Stimulated activated memory B cell treated with anti-CD40 and anti-IgM and Interleukin-4, amounts not matched to agents 10 μg/mL and 1 μg/mL and 100 μg/mL, for 72 hours (primary cell): ENCODE measurements at places on chromosomes 11 and 22.
A peak's percentile ranks its signal among the peaks of the same experiment; 100 is the strongest.

- no peak for ATAC-seq
Observed at GRCh38 chr11:123065621-123066020, 3.7 kb upstream of the HSPA8 start.

GRCh38 chr11:118885831-118886565 is 2.3 kb downstream of the CXCR5 start:
- ATAC-seq, result no peak

DNA sequence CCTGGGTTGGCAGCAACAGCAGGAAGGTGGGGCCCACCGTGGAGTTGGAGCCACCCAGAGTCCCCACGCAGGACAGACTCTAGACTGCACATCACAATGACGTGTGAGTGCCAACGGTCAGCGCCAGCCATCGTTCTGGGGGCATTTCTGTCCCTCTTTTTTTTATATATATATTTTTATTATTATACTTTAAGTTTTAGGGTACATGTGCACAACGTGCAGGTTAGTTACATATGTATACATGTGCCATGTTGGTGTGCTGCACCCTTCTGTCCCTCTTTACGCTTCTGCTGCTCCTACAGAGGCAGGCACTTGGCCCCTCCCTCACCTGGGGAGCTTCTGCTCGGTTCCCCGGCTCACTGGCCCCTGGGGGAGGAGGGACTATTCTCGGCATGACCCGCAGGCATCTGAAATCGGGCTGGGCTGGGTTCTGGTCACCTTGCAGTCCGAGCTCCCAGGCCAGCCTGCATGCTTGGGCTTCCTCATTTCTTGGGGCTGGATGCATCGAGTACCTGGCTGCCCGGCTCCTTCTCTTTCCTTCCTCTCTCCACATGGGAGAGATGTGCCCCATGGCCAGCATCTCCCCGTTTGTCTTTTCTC is 787.4 kb downstream of the TBC1D22A start:
- no peak for ATAC-seq

- ATAC-seq, result peak; percentile 83
Observed at GRCh38 chr11:17063171-17064002, 14.1 kb downstream of the RPS13 start.

GRCh38 chr11:46240861-46241260 is 36.6 kb upstream of the CREB3L1 start:
- no peak for ATAC-seq

GRCh38 chr11:104091281-104092096 is 55.0 kb downstream of the DDI1 start:
- no peak for ATAC-seq

- no peak for ATAC-seq
Observed at GRCh38 chr11:96107143-96107824, 183.4 kb upstream of the MTMR2 start.

DNA sequence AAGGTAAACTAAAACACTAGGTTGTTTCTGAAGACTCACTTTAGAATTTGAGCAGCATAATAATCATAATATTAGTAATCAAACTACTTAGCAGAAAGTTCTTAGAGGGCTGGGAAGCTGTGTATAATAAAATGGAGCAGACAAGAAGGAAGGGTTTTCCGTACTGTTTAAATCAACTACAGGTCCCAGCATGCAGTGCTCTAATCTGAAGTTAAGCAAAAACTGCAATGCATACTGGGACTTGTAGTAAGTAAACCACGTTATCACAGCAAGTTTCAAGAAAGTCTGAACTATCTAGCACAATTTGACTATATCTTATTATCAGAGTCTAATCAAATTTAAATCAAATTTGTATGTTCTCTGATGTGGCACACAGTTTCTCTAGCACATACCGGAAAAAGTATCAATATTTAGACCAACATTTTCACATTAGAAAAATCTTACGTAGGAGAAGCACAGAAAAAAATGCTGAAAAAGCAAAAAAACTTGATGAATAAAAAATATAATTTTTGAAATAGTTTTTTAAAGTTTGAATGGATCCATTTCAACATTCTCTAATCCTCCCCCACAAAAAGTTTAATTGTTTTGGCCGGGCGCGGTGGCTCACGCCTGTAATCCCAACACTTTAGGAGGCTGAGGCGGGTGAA is 8.2 kb downstream of the PHF21A start:
- peak; percentile 87 for ATAC-seq

DNA sequence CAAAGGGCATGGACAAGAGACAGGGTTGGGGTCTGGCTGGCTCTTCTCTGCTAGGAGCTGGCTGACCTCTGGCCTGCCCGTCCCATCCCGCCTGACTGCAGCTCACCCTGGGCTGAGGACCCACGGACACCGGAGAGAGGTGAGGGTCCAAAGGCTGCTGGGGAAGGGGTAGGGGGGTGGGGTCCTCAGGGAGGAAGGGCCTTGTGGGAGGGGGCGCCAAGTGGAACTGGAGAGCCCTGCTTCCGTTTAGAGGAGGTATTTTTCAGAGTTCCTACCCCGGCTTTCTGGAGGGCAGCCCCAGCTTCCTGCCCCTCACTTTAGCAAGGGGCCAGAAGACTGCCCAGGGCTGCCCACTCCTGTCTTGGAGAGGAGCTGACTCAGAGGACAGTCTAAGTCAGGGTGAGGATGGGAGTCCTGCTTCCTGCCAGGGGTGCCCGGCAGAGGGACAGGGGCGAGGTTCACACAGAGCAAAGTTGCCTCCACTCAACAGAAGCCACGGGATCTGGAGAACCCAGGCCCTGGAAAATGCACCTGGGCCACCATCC is 7.1 kb downstream of the LARGE2 start:
- ATAC-seq, result peak; percentile 4

- no peak for ATAC-seq
Observed at GRCh38 chr11:71086687-71087258, 165.6 kb downstream of the SHANK2 start.

DNA sequence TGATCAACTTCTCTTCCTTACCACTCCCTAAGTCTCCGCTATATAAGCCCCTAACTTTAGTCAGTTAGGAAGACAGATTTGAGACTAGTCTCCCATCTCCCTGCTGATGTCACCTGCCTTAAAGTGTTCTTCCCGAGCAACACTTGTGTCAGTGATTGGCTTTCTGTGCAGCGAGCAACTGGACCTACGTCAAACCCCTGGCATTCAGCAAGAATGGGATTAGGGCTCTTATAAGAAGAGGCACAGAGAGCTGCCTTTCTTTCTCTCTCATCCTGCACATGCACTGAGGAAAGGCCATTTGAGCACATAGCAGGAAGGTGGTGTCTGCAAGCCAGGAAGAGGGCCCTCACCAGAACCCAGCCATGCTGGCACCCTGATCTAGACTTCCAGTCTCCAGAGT is 116.6 kb upstream of the THY1 start:
- ATAC-seq, result no peak

DNA sequence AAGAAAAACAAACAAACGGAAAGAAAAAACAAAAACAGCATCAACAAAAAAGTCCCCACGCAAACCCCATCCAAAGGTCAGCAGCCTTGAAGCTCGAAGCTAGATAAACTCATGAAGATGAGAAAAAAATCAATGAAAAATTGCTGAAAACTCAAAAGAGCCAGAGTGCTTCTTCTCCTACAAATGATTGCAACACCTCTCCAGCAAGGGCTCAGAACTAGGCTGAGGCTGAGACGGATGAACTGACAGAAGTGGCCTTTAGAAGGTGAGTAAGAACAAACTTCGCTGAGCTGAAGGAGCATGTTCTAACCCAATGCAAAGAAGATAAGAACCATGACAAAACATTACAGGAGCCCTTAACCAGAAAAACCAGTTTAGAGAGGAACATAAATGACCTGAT is 18.4 kb upstream of the FTH1 start:
- no peak for ATAC-seq

DNA sequence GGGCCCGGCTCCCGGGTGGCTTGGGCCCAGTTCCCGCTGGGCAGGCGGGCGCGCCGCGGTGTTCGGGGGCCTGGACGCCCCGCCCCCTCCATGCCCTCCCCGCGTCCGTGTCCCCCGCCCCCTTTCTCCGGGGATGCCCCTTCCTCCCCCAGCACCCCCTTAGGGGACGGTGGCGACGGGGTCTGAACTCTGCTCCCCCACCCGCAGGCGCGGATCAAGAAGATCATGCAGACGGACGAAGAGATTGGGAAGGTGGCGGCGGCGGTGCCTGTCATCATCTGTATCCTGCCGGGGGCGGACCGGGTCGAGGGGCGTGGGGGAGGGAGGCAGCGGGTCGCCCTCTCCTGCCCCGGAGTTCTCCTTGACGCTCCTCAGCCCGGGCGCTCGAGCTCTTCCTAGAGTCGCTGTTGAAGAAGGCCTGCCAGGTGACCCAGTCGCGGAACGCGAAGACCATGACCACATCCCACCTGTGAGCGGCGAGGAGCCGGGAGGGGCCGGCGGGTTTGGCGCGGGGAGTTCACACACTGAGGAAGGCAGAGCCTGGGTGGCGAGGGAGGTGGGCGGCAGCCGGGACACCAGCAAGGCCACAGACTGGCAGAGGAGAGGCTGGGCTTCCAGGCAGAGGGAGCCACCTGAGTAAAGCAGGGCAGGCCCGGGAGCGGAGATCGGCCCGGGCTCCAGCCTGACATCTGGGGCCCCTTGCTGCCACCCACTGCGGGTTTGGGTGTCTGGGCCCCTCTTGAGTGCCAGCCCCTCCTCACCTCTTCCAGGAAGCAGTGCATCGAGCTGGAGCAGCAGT is 546 bp downstream of the DRAP1 start:
- ATAC-seq, result peak; percentile 73

- ATAC-seq, result no peak
Observed at GRCh38 chr11:1926156-1927025, 6.9 kb downstream of the TNNT3 start.

DNA sequence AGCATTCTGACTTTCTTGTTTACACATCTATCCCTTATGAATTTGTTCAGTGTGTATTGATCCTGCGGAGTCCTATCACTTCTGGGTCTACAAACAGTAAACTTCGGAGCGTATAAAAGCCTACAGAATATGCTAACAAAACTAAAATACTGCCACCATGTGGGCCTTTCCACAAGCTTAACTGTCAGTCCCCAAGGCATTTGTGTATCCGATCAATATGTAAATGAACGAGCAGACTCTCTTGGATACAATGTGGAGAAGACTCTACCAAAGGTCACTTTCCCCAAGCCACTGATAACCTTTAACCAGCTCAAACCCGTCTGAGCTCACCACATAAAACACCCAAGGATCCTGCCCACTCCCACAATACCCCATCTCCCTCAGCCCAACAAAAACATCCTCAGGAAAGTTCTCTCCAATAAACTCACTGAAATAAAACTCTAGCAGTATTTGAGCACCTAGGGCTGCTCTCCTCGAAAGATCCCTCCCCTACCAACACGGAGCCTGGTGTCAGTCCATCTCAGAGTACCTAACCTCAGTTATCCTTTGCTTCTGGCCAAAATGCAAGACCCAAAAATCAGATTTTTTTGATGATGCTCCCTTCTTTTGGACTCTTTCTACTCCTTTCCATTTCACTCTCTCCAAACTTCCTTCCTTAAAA is 17.8 kb downstream of the ADA2 start:
- no peak for ATAC-seq

- ATAC-seq, result no peak
Observed at GRCh38 chr11:107916671-107917241, 11.5 kb upstream of the RAB39A start.

GRCh38 chr11:120185706-120186455 is 25.0 kb upstream of the OAF start:
- no peak for ATAC-seq

DNA sequence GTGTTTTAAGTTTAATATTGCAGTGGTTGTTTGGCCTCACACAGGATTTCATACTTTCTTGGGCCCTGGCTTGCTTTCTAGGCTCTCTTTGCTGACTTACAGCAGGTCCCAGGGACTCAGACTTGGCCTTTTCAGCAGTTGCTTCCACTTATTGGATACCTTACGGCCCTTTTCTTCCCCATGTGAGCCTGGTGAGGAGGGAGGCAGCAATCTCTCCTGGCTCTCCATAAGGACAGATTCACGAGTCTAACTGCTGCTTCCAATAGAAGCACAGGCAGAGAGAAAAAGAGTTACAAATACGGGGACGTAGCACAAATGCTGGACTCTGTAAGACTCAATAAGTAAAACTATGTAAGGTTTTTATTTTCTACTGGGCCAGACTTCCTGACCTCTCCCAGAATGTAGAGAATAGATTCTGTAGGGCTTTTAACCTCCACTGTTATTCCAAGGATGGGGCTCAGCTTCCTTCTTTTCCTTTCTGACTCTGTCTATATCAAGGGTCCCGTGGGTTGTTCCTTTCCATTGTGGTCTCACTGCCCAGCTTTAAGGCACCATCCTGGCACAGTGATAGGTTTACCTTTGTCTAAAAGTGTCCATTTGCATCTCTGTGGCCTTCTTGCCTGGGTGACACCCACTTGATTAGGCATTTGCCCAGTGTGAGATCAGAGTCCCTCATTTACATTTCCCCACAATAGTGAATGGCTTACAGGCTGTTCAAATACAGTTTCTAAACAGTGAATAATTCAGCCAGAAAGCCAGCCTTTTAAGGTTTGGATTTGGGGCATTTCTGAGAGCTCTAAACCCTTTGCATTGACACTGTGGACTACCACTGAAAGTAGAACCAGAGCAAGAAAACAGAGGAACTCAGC is 92.8 kb downstream of the RASSF10 start:
- no peak for ATAC-seq

DNA sequence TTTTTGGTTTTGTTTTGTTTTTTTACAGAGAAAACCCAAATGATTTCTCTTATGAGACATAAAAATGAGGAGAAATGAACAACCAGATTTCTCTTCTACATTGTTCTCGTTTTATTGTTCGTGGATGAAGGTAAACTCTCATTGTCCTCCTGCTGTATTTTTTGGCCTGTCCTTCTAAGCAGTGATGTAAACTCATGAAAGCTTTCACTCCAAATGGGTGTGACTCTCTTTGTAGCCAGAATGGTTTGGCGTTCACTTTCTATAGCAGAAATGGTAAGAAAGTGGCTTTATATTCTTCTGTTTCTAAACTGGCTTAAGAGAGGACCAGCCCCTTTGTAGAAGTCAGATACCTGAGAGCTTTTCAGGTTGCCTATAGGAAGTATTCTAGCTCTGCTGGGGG is 15.5 kb upstream of the BMAL1 start:
- ATAC-seq, result no peak

DNA sequence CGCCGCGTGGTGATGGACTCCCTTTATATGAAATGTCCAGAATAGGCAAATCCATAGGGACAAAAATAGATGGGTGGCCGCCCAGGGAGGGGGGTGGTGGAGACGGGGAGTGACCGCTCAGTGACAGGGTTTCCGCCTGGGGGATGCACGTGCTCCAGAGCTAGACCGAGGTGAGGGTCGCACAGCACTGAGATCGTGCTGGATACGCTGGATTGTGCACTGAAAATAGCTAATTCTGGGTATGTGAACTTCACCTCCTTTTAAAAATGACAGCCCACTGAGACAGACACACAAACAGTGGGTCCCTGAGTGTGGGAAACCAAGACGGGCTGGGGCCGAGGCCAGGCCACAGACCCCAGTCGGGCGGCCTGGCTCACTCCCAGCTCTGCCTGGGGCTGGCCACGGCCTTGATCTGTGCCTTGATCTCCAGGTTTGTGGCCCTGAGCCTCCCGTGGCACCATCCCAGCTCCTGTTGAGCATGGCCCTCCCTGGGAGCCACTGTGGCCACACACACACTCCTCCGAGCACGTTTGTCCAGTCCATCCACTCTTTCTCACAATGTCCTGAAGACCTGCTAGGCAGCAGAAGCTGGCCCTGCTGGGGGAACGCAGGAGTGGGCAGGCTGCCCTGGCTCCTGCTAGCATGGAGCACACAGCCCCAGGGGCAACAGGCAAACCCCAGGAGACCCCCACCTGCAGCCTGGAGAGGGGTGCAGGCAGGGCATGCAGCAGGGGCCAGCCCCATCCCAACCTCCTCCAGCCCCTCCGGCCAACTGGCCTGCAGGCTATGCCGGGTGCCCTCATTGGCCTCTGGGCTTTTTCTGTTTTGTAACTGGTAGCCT is 41.0 kb upstream of the TH start:
- ATAC-seq, result no peak
